ENCODE measurements at places on chromosomes 3 and 15. TPM values are rescaled to one million over a fixed set of nuclear protein-coding genes. Genes with fewer than 3 reads are reported as not detected.

DNA sequence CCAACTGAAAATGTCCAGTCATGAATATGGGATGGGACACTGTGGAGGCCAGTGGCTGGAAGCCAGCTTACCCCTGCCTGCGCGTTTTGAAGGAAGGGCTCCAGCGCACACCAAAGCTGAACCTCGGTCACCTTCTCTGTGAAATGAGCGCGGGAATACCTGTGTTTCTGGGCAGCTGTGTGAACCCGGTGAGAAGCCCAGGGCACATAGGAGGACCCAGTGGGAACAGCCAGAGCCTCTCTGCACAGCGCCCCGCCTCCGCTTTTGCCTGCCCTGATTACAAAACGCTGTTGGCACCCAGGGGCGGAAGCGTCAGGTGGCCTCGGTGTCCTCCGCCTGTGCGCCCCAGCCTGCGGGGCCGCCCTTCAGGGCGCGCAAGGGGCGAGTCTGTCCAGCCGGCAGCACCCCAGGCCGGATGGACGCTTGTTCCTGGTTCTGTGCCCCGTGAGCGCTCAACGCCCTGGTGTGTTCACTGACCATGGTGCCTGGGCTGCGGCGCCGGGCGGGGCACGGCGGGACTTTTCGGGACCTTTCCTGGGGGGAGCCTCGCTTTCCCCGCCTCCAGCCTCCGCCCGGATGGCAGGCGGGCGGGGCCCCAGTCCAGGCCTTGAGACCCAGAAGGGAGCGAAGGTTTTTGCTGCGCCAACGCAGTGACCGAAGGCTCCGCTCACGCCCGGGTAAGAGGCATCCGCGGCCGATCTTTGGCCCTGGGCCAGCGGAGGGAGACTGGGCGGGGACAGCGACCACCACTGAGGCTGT is at the start of gene SQOR:
Gene SQOR (plus strand): TSS at position 598 of the 759 bp plus-strand sequence. CDS start 23,895 bp downstream, outside the sequence.
- peak; percentile 68 for DNase-seq

DNA sequence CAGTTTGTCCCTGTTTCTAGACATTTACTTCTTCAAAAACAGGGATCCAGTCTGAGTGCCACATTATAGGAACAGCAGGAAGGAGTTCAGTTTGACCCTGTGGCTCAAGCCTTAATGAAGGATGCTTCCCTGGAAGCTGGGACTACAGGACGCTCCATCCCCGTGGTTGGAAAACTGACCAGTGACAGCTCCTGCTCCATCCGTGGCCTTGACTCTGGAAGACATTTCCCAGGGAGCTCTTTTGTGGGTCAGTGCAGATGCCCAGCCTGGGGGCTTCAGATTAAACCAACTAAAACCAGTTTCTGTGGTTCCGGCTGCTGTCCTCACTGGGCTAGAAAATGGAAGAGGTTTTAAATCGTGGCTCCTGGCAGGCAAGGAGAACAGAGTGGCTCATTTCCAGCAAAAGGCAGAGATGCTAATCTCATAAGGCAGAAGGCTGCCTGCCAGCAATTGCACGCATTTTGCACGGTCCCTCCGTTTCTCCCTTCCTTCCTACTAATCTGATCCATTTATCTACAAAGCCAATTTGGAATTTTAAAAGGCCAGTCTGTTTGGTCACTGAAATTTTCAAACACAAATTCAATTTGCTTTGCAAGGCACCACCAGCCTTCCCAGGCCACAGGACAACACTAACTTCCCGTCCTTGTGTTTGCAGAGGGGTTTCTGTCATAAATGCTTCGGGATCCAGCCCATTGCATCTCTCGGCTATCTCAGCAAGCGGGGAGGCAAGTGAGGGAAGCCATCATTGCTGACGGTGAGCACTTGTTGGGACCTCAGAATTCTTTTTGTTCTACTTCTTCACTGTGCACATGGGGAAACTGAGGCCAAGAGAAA is 6.2 kb upstream of the SSUH2 start:
- no peak for DNase-seq

DNA sequence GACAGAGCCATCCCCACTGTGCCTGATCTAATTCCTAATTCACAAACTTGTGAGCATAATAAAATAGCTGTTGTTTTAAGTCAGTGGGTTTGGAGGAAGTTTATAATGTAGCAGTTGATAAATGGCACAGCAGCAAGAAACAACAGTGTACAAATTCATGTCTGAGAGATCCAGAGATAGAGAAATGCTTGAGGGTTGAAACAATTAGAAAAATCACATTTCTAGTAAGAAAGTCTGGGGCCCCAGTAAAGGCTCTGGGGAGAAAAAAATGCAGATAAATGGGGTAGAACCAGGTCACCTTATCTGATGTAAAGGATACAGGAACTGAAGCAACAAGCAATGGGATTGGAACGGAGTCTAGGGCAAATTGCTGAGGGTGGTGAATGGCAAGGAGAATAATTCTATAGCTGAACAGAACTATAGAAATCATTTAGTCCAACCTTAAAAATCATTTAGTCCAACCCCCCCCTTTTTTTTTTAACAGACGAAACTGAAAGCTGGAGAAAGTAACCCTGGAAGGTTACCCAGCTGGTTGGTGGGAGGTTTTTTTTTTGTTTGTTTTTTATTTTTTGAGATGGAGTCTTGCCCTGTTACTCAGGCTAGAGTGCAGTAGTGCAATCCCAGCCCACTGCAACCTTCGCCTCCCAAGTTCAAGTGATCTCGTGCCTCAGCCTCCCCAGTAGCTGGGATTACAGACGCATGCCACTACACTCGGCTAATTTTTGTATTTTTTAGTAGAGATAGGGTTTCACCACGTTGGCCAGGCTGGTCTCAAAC is 14.3 kb upstream of the SHQ1 start:
- no peak for DNase-seq

- DNase-seq, result no peak
These were observed 1.7 kb upstream of the PCOLCE2 start for GRCh38 chr3:142890592-142890991.

DNA sequence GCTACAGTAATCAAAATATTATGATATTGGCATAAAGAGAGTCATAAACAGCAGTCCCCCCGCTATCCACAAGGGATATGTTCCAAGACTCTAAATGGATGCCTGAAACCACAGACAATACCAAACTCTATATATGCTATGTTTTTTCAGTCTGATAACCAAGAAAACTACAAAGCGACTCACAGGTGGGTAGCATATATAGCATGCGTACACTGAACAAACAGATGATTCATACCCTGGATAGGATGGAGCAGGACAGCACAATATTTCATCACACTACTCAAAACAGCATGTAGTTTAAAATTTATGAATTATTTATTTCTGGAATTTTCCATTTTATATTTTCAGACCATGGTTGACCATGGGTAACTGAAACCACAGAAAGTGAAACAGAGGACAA is 87.0 kb upstream of the PPP2R3A start:
- DNase-seq, result no peak

- no peak for DNase-seq
These were observed 18.4 kb downstream of the ZBTB38 start for GRCh38 chr3:141386611-141387111.

The TMC3 gene
- not detected for total RNA-seq

- peak; percentile 68 for DNase-seq
These were observed 473.3 kb upstream of the NR2F2 start for GRCh38 chr15:95857124-95857757.

- DNase-seq, result peak; percentile 79
These were observed 80.5 kb upstream of the PLXND1 start for GRCh38 chr3:129686941-129687340.

GRCh38 chr3:113194823-113195401 is 16.4 kb upstream of the BOC start:
- peak; percentile 26 for DNase-seq

DNA sequence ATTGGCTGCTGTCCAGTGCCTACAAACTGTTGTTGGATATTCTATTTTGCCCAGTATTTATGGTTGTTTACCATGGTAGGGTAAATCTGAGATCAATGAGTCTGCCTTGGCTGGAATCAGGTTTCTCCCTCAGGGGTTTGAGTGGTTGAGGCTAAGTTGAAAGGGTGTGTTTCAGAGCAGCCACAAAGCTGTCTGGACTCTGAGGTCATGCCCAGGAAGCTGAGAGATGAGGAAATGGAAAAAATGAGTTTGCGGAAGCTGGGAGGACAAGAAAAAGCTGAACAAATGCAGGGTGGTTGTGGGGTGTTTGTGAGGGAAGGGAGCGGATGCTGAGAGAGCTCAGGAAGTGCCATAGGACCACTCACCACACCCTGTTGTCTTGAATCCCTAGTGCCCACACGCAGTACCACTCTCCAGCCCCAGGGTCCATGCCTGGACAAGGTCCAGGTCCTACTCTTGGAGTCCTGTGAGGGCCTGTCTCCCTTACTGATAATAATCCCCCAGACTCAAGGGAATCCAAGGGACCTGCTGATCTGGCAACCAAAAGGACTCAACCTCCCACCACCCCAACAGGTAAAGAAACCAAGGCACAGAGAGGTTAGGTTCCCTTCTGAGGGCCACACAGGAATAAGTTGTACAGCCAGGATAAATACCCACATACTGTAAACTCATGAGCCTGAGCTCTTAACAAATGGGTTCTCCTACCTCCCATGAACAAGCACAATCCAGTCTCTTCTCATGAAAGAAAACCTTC is 81.6 kb downstream of the PPCDC start:
- DNase-seq, result peak; percentile 99

The GOLGA6A gene
- total RNA-seq, result 0.05 TPM

DNA sequence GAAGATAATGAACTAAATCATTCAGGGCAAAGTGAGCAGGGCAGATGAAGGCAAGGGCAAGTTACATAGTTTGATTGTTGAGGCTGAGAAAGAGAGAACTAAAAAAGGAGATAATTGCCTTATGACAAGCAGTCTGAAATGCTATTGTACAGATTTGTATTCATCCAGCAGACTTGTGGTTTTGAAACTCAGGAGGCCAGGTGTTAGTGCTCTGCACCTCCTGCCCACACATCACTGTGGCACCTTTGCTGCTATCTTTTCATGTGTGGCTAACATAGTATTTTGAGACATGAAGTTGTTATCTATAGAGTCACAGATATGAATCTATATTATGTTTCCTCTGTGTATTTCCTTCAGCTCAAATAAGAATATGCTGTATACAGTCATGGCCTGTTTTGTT is 24.3 kb upstream of the SUCLG2 start:
- DNase-seq, result no peak

The ADGRG7 gene
- 0.35 TPM for total RNA-seq

DNA sequence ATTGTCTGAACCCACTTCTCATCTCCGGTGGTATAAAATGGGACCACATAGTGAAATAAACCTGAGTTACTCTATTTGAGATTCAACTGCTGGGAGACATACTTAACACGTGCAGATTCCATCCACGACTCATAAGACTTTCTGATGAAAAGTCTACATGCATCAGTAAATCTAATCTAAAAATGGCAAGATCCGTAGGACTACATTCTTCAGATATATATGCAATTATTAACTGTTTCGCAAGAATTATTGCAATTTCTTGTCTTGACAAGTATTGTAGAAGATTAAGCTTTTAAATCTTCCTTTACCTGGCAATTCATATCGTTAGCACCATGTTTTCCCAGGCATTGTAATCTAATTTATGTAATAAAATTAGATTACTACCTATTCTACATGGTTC is 718.7 kb upstream of the CBLB start:
- DNase-seq, result no peak

GRCh38 chr3:197305854-197306253 is 7.4 kb upstream of the DLG1 start:
- DNase-seq, result no peak

- no peak for DNase-seq
These were observed 74.6 kb downstream of the FAM174B start for GRCh38 chr15:92580933-92581445.

The TRIM42 gene
- total RNA-seq, result not detected

- peak; percentile 53 for DNase-seq
These were observed 56.9 kb upstream of the NR2C2 start for GRCh38 chr3:14890476-14890875.

GRCh38 chr3:187743195-187744141 is 1.8 kb downstream of the BCL6 start:
- no peak for DNase-seq

- DNase-seq, result no peak
These were observed 331.8 kb downstream of the LRTM1 start for GRCh38 chr3:54596087-54596486.

The RBPMS2 gene
- total RNA-seq, result 0.05 TPM

- DNase-seq, result no peak
These were observed 66.4 kb upstream of the MYO5C start for GRCh38 chr15:52361975-52362494.

GRCh38 chr15:66631616-66632263 is 65.9 kb upstream of the LCTL start:
- no peak for DNase-seq

GRCh38 chr15:64686130-64686735 is 89.2 kb downstream of the RBPMS2 start:
- peak; percentile 65 for DNase-seq

DNA sequence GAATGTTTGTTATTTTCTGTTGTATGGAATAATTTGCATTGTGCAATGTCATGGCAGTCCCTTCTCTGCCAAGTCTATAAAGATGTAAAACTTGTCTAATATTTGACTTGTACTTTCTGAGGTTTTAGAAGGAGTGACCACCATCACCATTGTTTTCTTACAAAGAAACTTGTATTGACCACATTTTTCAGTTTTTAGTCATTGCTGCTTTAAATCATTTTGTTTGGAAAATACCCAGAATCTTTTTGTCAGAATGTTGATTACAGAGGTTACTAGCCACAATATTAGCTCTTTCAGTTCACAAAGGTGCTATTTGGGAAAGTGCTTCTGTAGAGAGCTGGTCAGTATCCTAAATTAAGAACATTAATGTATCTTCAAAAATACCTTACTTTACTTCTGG is 532.4 kb upstream of the GBE1 start:
- DNase-seq, result peak; percentile 46

DNA sequence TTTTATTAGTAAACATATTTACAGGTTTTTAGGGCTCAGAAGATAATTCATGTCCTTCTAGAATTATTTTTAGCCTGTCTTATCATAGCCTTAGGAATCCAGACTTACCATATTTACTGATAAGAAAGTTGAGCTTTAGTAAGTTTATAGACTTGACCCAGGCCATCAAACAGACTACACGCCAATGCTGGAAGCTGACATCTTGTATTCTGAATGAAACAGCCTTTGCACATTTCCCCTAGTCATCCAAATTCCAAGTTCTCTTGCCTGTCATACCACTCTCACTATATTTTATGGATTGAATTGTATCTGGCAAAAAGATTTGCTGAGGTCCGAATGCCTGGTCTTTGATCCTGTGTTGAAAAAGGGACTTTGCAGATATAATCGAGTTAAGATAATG is 58.6 kb downstream of the DRD3 start:
- DNase-seq, result no peak

DNA sequence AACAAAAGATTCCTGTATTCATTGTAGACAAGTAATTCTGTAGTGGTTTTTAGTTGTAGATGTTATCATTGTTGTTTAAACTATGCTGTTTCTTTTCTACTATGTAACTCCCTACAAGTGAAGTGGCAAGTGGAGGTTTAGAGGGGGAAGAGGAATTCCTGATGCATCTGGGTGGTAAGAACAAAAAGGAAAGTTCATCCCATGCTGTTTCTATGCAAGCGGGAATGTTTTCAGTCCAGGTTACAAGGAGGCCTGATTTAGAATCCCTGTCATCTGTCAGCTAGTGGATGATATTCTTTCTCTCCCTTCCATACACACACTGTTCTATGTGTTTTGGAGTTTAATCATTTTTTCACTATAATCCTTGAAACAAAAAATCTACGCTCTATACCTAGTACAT is 67.4 kb downstream of the IMPG2 start:
- DNase-seq, result no peak

GRCh38 chr15:83287541-83288027 is 3.1 kb upstream of the BNC1 start:
- DNase-seq, result peak; percentile 84

- DNase-seq, result no peak
These were observed 70.3 kb downstream of the LYSMD4 start for GRCh38 chr15:99662903-99663302.
